ENCODE measurements at places on chromosomes 12 and 14.
A peak's percentile ranks its signal among the peaks of the same experiment; 100 is the strongest.

DNA sequence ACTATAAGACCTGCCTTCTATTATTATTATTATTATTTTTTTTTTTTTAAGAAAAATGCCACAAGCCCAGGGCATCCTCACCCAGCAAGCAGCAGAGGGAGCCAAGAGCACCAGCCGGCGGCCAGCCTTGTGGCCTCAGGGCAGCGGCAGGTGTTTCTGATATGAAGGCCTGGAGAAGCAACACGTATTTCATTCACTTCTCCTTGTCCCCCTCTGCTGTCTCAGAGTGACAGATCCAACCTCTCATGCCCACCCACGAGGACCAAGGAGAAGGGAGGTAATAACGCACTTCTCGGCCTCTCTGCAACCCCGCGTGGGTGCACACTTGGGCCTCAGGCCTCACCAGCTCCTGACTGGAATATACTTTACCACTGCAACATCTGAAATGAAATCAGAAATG is 25.4 kb downstream of the CDC42BPB start:
- DNase-seq: no peak

GRCh38 chr12:121980191-121980891 is 41.3 kb upstream of the BCL7A start:
- DNase-seq: no peak

GRCh38 chr12:95318071-95318545 is 100.5 kb downstream of the VEZT start:
- DNase-seq: no peak

GRCh38 chr12:91777268-91777992 is 368.2 kb downstream of the BTG1 start:
- no peak for DNase-seq

- no peak for DNase-seq
Observed at GRCh38 chr14:71004481-71004880, 97.2 kb downstream of the PCNX1 start.

DNA sequence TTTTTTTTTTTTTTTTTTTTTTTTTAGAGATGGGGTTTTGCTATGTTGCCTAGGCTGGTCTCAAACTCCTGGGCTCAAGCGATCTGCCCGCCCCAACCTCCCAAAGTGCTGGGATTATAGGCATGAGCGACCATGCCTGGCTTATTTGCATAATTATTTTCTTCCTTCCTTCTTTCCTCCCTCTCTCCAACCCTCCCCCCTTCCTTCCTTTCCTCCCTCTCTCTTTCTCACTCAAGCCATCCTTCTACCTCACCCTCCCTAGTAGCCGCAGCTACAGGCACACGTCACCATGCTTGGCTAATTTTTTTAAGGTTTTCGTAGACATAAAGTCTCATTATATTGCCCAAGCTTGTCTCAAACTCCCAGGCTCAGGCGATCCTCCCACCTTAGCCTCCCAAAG is 83.8 kb downstream of the PEBP1 start:
- DNase-seq: no peak

DNA sequence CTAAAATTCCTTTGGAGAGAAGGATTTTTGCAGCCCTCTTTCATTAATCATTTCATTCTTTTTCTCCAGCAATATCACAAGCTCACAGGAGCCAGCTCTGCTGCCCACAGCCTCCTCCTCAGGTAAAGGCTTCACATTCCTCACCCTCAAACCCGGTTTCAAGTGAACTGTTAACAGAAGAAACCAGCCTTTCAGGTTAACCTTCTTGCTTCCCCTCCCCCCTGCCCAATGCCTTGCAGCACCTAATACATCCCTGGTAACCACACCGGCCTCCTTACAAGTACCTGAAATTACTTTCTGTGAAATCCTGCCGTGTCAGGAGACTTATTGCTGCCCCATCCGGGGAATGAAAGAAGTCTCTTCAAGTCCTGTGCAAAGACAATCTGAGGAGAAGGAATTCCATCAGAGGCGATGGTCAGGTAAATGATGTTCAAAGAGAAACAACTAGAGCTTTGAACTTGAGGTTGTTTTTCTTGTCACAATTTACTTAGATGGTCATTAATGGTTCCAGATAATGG is 111.2 kb downstream of the MYRFL start:
- DNase-seq: no peak

GRCh38 chr12:129610601-129611120 is 293.2 kb downstream of the TMEM132D start:
- DNase-seq: no peak

DNA sequence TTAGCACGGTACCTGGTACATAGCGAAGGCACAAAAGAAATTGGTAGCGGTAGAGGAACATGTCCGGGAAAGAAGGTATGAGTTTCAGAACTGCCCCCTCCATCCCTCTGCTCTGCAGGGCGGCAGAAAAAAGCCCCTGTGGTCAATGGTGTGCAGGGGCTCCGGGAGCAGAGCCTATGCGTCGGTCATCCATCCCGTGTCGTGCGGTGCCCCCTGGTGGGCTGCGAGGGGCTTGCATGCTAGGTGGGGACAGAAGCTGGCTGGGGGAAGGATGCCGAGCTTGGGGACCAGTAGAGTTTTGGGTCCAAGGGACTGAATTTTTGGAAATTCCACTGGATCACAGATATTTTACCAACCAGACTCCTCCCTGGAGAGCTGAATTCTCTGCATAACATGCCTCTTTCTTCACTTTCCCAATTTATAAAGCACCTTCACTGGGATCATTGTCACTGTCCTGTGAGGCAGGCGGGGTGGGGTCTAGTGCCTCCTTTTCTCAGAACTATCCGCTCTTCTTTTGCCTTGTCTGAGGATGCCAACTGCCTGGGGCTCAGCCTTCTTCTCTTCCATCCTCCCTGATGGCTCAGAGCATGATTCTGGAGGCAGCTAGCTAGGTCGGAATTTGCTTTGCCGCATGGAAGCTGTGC is 148.7 kb downstream of the SMOC1 start:
- peak; percentile 7 for DNase-seq

DNA sequence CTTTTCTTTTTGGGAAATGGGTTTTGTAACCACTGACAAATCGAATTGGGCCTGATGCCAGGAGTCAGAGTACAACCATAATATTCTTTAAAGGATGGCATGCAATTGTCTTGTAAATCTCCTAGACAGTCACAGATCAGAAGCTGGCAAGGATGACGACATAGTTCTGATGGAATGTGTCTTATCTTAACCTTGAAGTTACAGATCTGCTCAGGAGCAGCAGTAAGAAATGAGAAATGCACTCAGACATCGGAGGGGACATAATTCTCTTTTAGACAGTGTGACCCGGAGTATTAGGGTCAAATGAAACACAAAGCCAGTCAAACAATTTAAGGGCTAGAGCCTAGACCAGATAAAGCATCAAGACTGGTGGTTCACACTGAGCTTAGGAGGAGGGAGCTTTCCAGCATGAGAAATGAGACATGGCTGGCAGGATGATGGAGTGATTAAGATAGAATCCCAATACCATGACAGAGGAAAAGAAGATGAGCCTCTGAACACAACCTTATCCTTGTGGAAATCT is 17.5 kb downstream of the CBX5 start:
- DNase-seq: no peak

- no peak for DNase-seq
Observed at GRCh38 chr12:67509666-67510386, 138.7 kb upstream of the DYRK2 start.

- no peak for DNase-seq
Observed at GRCh38 chr14:64806202-64806861, 73.4 kb downstream of the SPTB start.

- DNase-seq: no peak
Observed at GRCh38 chr12:28620281-28620680, 430.0 kb downstream of the CCDC91 start.

GRCh38 chr14:23577004-23577681 is 1.4 kb downstream of the JPH4 start:
- no peak for DNase-seq

DNA sequence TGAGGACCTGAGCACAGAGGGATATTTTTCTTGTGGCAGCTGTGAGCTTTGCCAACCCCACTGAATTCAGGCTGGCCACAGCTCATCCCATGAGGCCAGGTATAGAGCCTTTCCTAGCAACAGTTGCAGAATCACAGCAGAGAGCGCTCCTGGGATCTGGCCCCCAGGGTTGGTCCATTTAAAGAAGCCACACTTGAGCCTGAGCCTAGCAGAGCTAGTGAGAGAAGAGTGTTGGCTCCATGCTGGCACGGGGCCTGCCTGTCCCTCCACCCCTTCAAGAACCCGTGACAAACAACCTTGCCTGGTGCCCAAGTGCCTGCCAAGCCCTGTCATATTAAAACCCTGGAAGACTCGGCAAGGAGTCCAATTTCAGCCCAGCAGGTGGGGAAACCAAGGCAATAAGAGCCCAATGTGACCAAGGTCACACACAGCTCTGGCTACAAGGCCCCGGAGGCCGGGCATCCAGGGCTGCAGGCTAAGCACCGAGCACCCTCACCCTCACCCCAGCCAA is 91.6 kb downstream of the LRRC74A start:
- DNase-seq: no peak

Measured in stimulated activated CD8-positive, alpha-beta memory T cell treated with anti-CD3 and anti-CD28 coated beads, Interleukin-4, amount 100 ng/mL, for 1 hour (primary cell).